ENCODE measurements at places on chromosomes 12 and 14.

GRCh38 chr14:26088275-26088674 is 509.6 kb downstream of the NOVA1 start:
- no peak for DNase-seq

DNA sequence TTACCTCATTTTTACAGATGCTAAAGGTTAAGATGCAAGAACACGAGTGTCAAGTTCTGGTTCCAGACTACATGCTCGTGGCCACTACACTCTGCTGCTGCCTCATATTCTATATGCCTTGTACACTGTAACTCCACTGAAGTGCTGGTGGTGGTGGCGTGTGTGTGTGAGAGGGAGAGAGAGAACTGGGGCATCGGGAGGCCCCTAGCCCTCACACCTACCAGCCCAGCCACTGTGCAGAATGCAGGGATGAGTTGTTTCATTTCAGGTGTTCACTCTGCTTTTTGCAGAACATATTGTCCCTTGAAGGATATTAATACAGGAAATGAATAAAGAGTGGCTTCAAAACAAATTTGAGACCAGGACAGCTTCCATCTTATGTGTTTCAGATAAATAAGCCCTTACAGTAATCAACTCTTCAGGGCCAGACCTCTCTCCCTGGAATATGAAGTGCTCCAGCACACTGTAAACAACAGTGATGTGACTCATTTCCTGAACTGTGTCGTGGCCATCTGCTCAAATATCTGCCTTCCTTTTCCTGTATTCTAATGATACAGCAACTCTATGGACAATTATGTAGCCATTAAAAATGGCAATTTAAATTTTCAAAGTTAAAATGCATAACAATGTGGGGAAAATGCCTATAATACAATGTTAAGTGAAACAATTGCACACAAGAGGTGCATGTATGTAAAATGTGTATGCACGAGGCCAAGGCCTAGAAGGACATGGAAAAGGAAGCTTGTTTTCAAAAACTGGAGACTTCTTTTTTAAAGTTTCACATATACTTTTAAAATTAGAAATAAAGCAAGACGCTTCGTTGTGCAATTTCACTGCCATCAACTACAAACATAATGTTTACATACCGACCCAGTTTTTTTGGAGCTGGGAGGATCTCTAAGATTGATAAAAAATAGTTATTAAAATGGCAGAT is 215.4 kb downstream of the PELI2 start:
- no peak for DNase-seq

- no peak for DNase-seq
Measured at GRCh38 chr14:97350894-97351731, 553.9 kb downstream of the VRK1 start.

GRCh38 chr14:24664366-24664765 is 30.4 kb upstream of the GZMB start:
- no peak for DNase-seq

- no peak for DNase-seq
Measured at GRCh38 chr12:2016862-2017545, 12.7 kb upstream of the DCP1B start.

DNA sequence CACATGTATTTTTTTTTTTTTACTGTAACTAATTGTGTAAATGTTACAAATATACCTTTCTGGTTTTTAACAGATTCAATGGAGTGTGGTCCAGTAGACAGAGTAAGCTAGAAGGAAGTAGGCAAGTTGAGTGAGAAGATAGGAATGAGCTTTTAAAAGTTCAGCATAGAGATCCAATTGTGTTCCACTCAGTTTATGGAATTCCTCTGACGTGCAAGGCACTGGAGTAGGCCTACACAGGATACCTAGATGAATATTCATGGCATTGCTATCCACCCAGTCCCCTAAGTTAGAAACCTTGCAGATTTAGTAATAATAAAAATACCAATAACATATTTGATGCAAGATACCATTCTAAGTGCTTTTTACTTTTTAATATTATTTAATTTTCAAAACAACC is 225.6 kb upstream of the ARID2 start:
- DNase-seq: no peak

GRCh38 chr12:14665354-14666348 is 30.7 kb downstream of the GUCY2C start:
- no peak for DNase-seq
